Stomach (tissue), 19 donors: ENCODE measurements at places on chromosomes 6 and 20. TPM values are rescaled to one million over a fixed set of nuclear protein-coding genes. Genes with fewer than 3 reads are reported as not detected.
A peak's percentile ranks its signal among the peaks of the same experiment; 100 is the strongest.

The CLDN20 gene
- not detected for total RNA-seq

The RAB32 gene
- total RNA-seq: 21.7 TPM

The DEFB124 gene
- total RNA-seq: not detected

The CD93 gene
- 8.2 TPM for total RNA-seq

- H3K36me3 ChIP-seq: no peaks in the 10 kb centered on the region
- DNase-seq: no peak
- no peaks in the 10 kb centered on the region for H3K27me3 ChIP-seq
- H3K27ac ChIP-seq: no peak overlapping the region
- H3K4me1 ChIP-seq: no peaks in the 10 kb centered on the region
Measured at GRCh38 chr6:88748141-88748540, 215.3 kb downstream of the RNGTT start.

GRCh38 chr20:3193806-3194616 lies 10.5 kb downstream of the DDRGK1 start:
- H3K27me3 ChIP-seq: no peaks in the 10 kb centered on the region
- no peak overlapping the region for H3K4me3 ChIP-seq
- no peak overlapping the region for H3K27ac ChIP-seq
- H3K4me1 ChIP-seq: no peaks in the 10 kb centered on the region

DNA sequence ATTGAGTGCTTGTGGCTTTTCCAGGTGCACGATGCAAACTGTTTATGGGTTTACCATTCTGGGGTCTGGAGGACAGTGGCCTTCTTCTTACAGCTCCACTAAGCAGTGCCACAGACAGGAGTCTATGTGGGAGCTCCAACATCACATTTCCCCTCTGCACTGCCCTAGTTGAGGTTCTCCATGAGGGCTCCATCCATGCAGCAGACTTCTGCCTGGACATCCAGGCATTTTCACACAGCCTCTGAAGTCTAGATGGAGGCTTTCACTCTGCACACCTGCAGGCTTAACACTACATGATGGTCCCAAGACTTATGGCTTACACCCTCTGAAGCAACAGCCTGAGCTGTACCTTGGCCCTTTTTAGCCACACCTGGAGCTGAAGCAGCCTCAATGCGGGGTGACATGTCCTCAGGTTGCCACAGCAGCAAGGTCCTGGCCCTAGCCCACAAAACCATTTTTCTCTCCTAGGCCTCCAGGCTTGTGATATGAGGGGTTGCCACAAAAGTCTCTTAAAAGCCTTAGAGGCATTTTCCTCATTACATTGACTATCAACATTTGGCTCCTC lies 552.2 kb downstream of the TFAP2A start:
- no peaks in the 10 kb centered on the region for H3K4me1 ChIP-seq
- no peak for DNase-seq
- H3K36me3 ChIP-seq: no peaks in the 10 kb centered on the region
- H3K4me3 ChIP-seq: no peak overlapping the region
- no peak overlapping the region for H3K27ac ChIP-seq

GRCh38 chr6:25689966-25690365 lies 38.0 kb downstream of the SCGN start:
- no peaks in the 10 kb centered on the region for H3K27me3 ChIP-seq
- H3K4me3 ChIP-seq: no peak overlapping the region
- no peaks in the 10 kb centered on the region for H3K36me3 ChIP-seq
- DNase-seq: no peak

GRCh38 chr6:4268171-4268570 lies 132.8 kb upstream of the ECI2 start:
- H3K4me3 ChIP-seq: no peak overlapping the region
- no peaks in the 10 kb centered on the region for H3K27me3 ChIP-seq
- H3K36me3 ChIP-seq: no peaks in the 10 kb centered on the region
- DNase-seq: no peak
- no peaks in the 10 kb centered on the region for H3K4me1 ChIP-seq

- H3K36me3 ChIP-seq: no peaks in the 10 kb centered on the region
- no peaks in the 10 kb centered on the region for H3K4me1 ChIP-seq
- H3K27me3 ChIP-seq: no peaks in the 10 kb centered on the region
- DNase-seq: peak; percentile 28
- H3K27ac ChIP-seq: no peak overlapping the region
Measured at GRCh38 chr20:7272512-7272911, 505.0 kb downstream of the BMP2 start.

DNA sequence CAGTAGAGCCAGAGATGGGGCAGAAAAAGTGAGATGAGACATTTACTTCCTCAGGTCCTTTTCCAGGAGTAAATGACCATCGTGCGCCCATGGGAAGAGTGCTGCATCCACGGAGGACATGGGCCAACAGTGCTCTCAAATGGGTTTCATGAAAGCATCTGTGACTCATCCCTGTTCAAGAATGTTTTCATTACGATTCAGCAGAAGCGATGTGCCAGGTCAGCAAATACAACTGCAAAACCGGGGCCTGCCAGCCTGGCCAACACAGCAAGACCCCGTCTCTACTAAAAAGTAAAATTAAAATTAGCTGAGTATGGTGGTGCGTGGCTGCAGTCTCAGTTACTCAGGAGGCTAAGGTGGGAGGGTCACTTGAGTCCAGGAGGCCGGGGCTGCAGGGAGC lies 125.1 kb downstream of the LY86 start:
- H3K27ac ChIP-seq: no peak overlapping the region
- no peak overlapping the region for H3K4me3 ChIP-seq
- no peaks in the 10 kb centered on the region for H3K36me3 ChIP-seq
- H3K27me3 ChIP-seq: no peaks in the 10 kb centered on the region
- no peak for DNase-seq
- peaks cover 21% of the 10 kb centered on the region for H3K4me1 ChIP-seq

DNA sequence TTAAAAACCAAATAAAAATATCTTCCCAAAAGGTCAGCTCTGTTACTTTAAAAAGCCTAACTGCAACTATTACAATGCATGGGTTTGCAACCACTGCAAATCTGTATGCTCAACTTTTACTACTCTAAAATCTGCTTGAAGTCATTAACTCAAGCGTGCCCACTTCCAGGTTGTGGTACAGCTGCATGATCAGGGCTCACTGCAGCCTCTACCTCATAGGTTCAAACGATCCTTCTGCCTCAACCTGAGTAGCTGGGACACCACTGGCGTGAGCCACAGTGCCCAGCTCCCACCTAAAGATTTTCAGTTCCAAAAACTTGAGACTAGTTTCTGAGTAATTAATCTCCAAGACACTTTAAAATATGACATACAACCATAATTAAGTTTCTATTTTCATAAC lies 8.2 kb downstream of the DIDO1 start:
- no peak overlapping the region for H3K4me3 ChIP-seq
- no peak for DNase-seq
- no peaks in the 10 kb centered on the region for H3K27me3 ChIP-seq
- H3K4me1 ChIP-seq: peaks cover 100% of the 10 kb centered on the region
- H3K36me3 ChIP-seq: peaks cover 5% of the 10 kb centered on the region

GRCh38 chr20:18851629-18852028 lies 38.0 kb downstream of the SCP2D1 start:
- H3K36me3 ChIP-seq: no peaks in the 10 kb centered on the region
- H3K27ac ChIP-seq: no peak overlapping the region
- no peak for DNase-seq
- H3K27me3 ChIP-seq: no peaks in the 10 kb centered on the region
- no peaks in the 10 kb centered on the region for H3K4me1 ChIP-seq
- H3K4me3 ChIP-seq: no peak overlapping the region

DNA sequence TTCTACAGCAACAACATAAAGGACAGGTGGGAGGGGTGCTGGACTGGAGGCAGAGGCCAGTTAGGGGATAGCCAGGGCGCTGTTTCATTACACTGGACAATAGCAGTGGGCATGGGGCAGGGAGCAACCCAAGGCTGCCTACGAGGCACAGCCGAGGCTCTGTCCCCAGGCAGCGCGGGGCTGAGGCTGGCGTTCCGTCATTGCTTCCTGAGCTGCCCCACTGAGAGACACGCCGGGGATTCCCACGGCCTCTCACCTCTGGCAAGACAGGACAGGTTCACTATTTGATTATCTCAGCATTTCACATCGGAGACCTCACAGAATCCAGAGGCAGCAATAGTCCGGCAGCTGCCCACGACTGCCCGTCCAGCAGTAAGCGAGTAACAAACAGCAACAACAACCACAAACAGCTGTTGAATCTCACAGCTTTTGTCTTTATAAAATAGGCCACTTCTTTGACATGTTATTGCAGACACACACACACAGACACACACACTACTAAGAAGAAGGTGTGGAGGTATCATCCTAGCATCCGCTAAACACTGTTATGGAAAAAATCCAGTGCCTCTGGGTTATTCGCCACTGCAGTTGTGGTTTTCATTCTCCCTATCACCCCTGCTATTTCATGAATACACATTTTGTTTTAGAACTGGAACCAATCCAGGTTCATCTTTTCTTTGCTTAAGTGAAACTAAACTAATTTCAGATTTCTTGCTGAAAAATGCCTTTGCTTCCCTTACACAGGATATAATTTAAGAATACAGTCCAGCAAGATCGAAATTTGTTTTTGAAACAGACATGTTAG lies 19.5 kb downstream of the KIF25 start:
- no peaks in the 10 kb centered on the region for H3K27me3 ChIP-seq
- H3K27ac ChIP-seq: no peak overlapping the region
- H3K36me3 ChIP-seq: no peaks in the 10 kb centered on the region
- no peak overlapping the region for H3K4me3 ChIP-seq
- no peaks in the 10 kb centered on the region for H3K4me1 ChIP-seq

GRCh38 chr6:43095939-43096338 lies 19.8 kb downstream of the PTK7 start:
- no peak overlapping the region for H3K4me3 ChIP-seq
- peak overlapping the region; percentile 78 for H3K27ac ChIP-seq
- H3K4me1 ChIP-seq: peaks cover 48% of the 10 kb centered on the region
- no peaks in the 10 kb centered on the region for H3K36me3 ChIP-seq
- no peaks in the 10 kb centered on the region for H3K27me3 ChIP-seq

DNA sequence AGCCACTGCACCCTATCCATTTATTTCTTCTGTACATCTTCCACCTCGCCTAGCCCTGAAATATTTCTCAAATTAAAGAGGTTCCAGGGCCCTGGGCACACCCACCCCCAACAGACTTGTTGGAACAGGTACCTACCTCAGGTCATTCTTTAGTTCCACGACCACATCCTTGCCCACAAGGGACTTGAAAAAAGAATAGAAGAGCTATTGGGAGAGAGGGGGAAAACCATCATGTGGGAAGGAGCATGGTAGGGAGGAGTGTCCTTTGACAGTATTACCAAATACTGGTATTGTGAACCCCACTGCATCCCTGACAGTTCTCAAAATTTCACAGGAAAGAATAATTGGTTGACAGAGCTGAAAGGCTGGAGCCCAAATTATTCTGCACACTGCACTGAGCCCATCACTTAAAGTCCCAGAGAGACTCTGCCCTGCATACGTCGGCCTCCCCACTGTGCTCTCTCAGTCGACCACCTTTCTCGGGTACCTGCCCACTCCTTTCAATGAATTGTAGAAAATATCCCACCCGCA lies 762 bp downstream of the LSM2 start:
- no peak for DNase-seq
- H3K4me3 ChIP-seq: peak overlapping the region; percentile 50
- H3K27ac ChIP-seq: peak overlapping the region; percentile 91

DNA sequence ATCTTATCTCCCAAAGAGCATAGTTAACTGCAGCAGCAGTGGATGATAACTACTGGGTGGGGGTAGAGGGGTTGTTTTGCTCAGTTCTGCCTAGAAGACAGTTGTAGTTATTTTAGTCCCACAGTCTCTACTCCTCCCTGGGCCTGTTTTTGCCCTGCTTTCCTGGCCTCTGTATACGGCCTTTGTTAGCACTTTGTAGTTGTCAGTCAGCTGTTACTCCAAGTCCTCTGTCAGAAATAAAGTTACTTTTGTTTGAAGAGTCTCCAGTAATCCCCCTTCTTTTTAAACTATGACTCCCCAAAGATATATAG lies 113.9 kb downstream of the SLC16A10 start:
- peaks cover 5% of the 10 kb centered on the region for H3K4me1 ChIP-seq
- H3K27ac ChIP-seq: no peak overlapping the region
- H3K27me3 ChIP-seq: no peaks in the 10 kb centered on the region

DNA sequence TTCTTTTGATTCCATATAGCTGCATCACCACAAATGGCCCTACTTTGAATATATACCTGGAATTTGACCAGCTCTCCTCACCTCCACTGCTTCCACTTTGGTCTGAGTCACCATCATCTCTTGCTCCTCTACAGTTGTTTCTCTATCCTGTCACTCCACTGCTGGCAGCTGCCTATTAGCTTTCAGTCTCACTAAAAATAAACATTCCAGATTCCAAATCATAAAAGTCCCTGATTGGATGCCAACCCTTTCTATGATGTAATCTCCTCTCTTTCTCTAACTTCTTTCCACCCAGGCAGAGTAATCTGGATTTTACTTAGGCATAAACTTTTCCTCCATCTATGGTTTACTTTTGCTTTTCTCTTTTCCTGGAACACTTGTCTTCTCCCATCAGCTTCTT lies 49.1 kb downstream of the RFPL4B start:
- H3K27ac ChIP-seq: no peak overlapping the region
- H3K4me3 ChIP-seq: no peak overlapping the region
- DNase-seq: no peak
- H3K27me3 ChIP-seq: no peaks in the 10 kb centered on the region

- no peak overlapping the region for H3K27ac ChIP-seq
Measured at GRCh38 chr6:15870333-15871043, 207.7 kb upstream of the DTNBP1 start.

DNA sequence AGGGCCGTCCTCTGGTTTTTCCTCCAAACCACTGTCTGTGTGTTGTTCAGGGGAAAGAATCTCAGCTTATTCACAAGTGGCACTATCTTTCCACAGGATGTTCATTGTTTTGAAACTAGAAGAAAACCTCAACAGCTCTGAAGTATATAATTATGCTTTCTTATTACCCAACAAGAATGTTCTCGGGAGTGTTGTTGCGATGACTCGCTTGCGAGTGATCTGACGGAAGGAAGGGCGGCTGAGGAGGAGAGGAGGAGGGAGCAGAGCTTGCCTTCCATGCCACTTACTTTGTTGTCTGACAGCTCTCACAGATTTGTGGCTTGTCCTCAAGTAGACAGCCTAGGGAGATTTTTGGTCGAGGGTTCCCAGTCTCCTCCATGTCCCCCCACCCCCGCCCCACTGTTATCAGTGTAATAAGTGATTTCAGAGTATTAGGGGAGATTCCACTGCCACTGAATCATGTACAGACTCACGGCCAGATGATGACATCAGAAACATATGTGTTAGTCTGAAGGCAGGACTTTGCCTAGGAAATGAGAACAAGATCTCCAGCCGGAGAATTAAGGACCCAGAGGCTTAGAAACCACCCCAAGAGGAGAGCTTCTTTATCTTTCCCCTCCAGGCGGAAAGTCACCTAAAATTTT lies 80.7 kb upstream of the CCN6 start:
- H3K27ac ChIP-seq: no peak overlapping the region
- H3K27me3 ChIP-seq: no peaks in the 10 kb centered on the region
- no peak overlapping the region for H3K4me3 ChIP-seq
- peaks cover 10% of the 10 kb centered on the region for H3K4me1 ChIP-seq
- DNase-seq: no peak

GRCh38 chr20:21702553-21703470 lies 2.7 kb upstream of the PAX1 start:
- H3K36me3 ChIP-seq: no peaks in the 10 kb centered on the region
- H3K4me1 ChIP-seq: peaks cover 36% of the 10 kb centered on the region
- H3K27me3 ChIP-seq: peaks cover 41% of the 10 kb centered on the region
- H3K4me3 ChIP-seq: peak overlapping the region; percentile 25
- H3K27ac ChIP-seq: no peak overlapping the region
